ENCODE measurements at places on chromosomes 2 and 18. TPM values are rescaled to one million over a fixed set of nuclear protein-coding genes. Genes with fewer than 3 reads are reported as not detected.
A peak's percentile ranks its signal among the peaks of the same experiment; 100 is the strongest.

DNA sequence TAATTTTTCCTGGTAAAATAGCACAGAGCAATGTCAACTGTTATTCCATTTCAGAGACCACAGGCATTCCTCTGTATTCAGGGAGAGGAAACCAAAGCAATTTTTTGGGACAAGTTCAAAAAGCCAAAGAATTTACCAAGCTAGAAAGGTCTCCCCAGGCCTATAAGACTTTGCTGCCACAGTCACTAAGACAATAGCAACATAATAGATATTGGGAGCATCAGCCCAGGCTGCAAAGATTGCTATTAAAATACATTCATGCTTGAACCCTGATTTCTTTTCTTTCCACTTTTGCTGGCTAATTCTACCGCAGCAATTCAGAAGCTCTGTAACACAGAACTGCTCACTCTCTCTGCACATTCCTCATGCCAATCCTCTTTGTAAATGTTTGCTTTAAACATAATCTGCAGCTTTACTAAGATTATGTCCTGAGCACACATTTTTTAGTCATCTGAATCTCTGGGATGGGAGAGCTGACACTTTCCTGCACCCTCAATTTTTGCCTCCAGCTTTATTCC lies 76.3 kb downstream of the CLHC1 start:
- no peak for DNase-seq
- no peak overlapping the region for H3K4me3 ChIP-seq
- H3K36me3 ChIP-seq: no peaks in the 10 kb centered on the region
- no peaks in the 10 kb centered on the region for H3K4me1 ChIP-seq
- H3K27me3 ChIP-seq: no peaks in the 10 kb centered on the region

DNA sequence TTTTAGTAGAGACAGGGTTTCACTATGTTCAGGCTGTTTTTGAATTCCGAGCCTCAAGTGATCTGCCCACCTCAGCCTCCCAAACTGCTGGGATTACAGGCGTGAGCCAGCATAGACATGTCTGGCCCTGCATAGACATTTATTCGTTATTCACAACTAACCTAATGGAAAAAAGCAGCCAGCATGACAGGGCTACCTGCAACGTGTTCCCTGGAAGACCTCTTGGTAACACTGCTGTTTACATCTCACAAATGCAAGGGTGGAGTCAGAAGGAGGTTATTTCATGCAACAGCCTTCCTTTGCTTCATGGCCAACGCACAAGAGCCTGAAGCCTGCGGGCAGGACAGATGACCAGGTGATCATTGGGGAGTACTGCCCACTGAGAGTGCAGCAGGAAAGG lies 9.2 kb downstream of the SERPINE2 start:
- H3K27ac ChIP-seq: no peak overlapping the region
- DNase-seq: no peak
- peaks cover 20% of the 10 kb centered on the region for H3K27me3 ChIP-seq
- H3K4me1 ChIP-seq: peaks cover 32% of the 10 kb centered on the region
- no peaks in the 10 kb centered on the region for H3K36me3 ChIP-seq

DNA sequence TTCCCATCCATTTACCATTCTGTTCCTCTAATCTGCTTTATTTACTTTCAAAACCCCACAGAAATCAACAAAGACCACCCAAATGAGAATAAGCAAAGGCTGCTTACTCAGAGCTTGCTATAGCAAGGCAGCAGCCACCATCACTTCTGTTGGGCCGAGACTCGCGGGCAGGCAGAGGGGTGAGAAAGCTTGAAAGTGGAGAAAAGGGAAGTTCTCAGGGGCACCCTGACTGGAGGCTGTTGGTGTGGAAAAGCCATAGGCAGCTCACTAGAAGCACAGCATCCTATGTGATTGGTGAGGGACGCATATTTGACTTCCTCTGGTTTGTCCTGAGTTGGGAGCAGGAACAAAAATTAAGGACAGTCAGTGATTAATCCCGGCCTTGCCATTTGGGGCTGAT lies 269.7 kb upstream of the THSD7B start:
- no peak for DNase-seq
- no peak overlapping the region for H3K27ac ChIP-seq
- peaks cover 13% of the 10 kb centered on the region for H3K27me3 ChIP-seq
- no peaks in the 10 kb centered on the region for H3K36me3 ChIP-seq

PLGLB1 gene
- 14.5 TPM for total RNA-seq

DNA sequence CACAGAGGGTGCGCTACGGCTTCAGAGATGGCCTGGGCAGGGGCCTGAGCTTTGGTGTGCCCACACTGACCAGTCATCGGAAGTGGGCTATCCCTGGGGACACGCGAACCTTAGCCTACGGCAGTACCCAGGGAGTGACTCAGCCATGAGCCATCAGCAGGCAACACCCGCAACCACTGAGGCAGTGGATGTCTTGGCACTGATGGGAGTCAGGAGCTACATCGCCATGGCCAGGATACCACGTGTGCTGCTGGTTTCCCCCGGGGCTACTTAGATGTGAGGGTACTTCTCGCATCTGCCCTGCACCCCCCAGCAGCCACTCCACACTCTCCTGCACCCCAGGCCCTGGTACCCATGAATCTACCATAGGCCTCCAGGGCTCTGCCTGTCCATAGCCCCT lies 12.8 kb upstream of the HPCAL1 start:
- H3K4me1 ChIP-seq: no peaks in the 10 kb centered on the region
- no peaks in the 10 kb centered on the region for H3K36me3 ChIP-seq
- no peak for DNase-seq
- H3K27ac ChIP-seq: no peak overlapping the region
- no peaks in the 10 kb centered on the region for H3K27me3 ChIP-seq

GRCh38 chr2:37390777-37391176 lies 46.3 kb downstream of the QPCT start:
- H3K36me3 ChIP-seq: no peaks in the 10 kb centered on the region
- no peak for DNase-seq
- peak overlapping the region; percentile 71 for H3K27ac ChIP-seq
- H3K4me3 ChIP-seq: no peak overlapping the region
- H3K27me3 ChIP-seq: no peaks in the 10 kb centered on the region

DNA sequence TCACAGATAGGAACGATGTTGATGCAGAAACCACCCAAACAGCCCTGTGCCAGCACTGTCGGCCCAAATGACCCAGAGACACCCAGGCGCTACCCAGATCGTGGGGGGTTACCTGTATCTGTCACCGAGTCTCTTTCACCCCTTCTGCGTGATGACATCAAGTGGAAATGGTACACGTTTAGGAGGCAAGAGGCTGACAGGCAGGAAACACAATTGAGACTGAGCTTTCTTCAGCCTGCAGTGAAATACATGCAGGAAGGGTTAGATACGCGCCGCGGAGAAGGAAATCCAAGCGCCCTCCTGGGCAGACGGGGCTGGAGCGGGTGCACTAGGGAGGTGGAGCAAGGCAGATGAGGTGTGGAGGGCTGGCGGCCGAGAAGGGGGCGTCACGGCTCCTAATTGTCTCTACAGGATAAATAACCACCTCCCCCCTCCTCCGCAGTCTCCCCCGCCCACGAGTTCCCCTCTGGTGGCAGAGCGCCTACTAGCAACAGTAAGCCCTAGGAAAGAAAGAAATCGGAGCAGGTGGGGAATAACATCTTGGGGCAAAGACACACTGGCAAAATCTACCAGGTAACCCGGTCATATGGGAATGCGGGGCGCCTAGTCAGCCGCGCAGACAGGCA lies at the start of gene RNF152:
RNF152 (minus strand) TSS at position 325 of the 626 bp plus-strand sequence. CDS start 76,544 bp downstream, outside the sequence.
- peak within 1 kb of the TSS; percentile 73 for H3K4me3 ChIP-seq
- peaks cover 8% of the 10 kb centered on the region for H3K27me3 ChIP-seq
- H3K27ac ChIP-seq: no peak within 1 kb of the TSS
- peak; percentile 39 for DNase-seq
- H3K4me1 ChIP-seq: peaks cover 19% of the 10 kb centered on the region

G6PC2 gene
- not detected for total RNA-seq

DNA sequence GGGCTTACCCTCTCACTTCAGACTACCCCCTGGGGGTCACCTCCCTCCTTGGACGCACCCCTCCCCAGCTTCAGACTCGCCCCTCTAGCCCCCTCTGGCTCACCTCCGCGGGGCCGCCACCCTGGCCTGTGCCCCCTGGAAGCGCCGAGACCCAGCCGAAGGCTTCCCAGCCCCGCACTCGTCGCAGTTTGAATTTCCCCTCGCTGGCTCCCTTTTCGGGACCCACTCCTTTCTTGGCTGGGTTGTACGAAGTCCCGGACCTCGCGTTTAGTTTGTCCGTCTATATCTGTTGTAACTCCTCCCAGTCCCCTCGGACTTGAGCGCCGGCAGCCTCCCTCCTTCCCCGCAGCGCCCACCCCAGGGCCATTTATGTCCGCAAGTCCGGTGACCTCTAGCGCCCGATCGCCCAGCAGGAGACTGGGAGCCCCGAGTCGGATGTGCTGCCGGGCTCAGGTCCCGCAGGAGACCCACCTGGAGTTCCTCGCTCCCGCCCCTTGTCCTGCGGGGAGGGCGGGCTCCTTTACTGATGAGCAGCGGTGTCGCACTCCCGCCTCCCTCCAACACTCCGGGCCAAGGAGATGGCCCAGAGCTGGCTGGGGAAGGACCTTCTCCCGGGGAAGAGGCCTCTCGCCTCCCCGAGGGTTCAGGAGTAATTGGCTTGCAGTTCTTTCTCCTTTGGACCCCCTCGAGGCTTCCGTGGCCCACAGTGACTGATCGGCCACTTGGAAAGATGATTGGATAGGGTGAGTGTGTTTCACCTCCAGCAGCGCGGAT lies 692 bp upstream of the RAX start:
- H3K36me3 ChIP-seq: no peaks in the 10 kb centered on the region
- no peak for DNase-seq
- H3K27me3 ChIP-seq: peaks cover 61% of the 10 kb centered on the region
- peak overlapping the region; percentile 20 for H3K4me3 ChIP-seq

NAB1 gene
- total RNA-seq: 19.2 TPM

DNA sequence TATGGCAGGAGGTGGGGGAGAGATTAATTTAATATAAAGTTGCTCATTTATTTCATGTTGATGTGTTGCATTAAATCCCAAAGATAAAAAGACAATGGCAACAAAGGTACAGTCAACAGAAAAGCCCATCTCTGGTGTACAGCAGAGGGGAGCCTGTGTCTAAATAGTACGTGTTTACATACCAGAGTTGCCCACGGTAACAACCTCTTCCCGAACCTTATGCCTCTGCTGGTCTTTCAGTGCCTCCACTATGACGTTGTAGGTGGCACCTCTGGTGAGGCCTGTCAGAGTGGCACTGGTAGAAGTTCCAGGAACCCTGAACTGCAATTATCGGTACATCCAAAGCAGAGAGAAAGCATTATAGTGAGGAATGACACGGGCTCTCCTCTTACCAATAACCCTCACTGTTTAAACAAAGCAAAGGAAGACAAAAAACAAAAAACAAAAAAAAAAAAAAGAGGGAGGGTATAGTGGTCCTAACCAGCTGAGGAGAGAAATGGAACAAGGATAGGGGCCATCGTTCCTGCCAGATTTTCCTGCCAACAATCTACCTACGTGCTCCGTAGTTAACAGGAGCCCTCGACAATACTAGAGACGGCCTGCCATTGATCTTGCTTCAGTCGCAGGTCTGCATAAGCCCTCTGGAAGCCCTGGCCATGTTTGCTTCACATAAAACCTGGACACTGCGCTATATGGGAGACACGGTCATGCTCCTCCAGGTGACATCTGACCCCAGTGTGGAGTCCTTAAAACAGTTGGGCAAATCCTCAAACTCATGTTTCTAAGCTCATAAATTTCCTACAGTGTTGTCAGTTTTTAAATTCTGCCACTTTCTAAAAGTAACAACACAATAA lies 58.5 kb downstream of the ATIC start:
- H3K36me3 ChIP-seq: no peaks in the 10 kb centered on the region
- DNase-seq: no peak
- no peaks in the 10 kb centered on the region for H3K4me1 ChIP-seq
- H3K4me3 ChIP-seq: no peak overlapping the region
- H3K27me3 ChIP-seq: no peaks in the 10 kb centered on the region
- no peak overlapping the region for H3K27ac ChIP-seq

DNA sequence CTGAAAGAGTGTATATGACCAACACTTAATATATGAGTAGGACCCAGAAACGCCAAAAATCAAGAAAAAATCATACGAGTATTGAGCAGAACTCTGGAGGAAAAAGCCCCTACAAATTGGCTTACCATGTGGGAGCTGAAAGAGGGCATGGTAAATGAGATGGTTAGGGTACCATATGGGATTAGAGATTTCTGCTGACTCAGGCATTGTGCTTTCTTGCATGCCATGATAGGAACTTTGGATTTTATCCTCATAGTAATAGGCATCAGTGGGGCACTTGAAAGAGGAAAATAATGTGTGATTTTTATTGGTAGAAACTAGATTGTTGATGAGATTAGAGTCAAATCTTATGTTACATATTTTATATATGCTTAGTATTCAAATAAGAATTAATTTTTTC lies 271.1 kb downstream of the CBLN2 start:
- H3K4me3 ChIP-seq: no peak overlapping the region
- no peaks in the 10 kb centered on the region for H3K36me3 ChIP-seq
- no peaks in the 10 kb centered on the region for H3K4me1 ChIP-seq
- no peak for DNase-seq

CD28 gene
- 118 TPM for total RNA-seq

DNA sequence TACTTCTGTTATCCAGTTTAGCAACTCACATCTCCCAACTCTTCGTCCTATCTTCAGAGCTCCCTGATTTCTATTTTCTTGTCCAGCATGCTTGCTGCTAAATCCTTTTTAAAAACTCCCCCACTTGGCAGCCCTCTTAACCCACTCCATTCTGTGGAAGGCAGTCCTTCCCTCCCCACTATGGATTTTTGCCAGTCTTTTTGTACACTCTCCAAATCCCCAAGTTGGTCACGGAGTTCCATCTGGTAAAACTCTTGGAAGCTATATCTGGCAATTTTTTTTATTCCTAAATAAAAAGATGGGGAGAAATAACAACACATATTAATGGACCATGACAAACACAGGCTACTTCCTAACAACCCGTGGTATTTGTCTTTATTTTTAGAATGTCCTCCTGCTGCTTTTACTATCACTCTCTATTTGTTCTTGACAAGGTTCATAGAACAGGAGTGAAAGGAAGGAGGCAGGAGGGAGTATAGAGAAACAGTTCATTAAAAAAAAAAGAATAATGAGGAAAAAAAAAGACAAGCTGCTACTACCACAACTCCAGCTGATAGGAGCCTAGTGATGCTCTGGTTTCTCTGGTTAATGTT lies 120.0 kb upstream of the THSD7B start:
- no peak overlapping the region for H3K27ac ChIP-seq
- H3K27me3 ChIP-seq: peaks cover 3% of the 10 kb centered on the region
- H3K4me1 ChIP-seq: no peaks in the 10 kb centered on the region
- H3K4me3 ChIP-seq: no peak overlapping the region
- no peak for DNase-seq

GRCh38 chr2:64052463-64053241 lies 33.4 kb upstream of the VPS54 start:
- no peaks in the 10 kb centered on the region for H3K27me3 ChIP-seq
- peaks cover 16% of the 10 kb centered on the region for H3K4me1 ChIP-seq
- no peak overlapping the region for H3K27ac ChIP-seq
- peak; percentile 27 for DNase-seq

- no peak overlapping the region for H3K4me3 ChIP-seq
- H3K27me3 ChIP-seq: no peaks in the 10 kb centered on the region
- no peaks in the 10 kb centered on the region for H3K36me3 ChIP-seq
- no peak overlapping the region for H3K27ac ChIP-seq
Observed at GRCh38 chr18:7325126-7325430, 94.2 kb downstream of the LRRC30 start.

DNA sequence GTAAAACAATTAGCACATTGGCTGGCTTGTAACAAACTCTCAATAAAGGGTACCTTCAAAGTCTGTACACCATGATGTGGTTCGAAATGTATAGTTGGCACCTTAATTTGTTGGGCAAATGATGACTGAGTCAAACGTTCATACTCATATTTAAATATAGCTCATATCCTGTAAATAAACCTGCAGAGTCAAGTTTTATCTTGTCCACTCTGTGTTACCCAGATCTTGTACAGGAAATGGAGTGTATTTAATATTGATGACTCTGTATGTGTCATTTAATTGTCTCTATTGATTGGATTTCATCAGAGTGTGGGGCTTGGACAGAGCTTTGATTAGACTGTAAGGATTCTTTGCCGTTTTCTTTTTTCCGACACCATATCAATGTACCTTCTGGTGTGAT lies 805.6 kb upstream of the ZEB2 start:
- no peaks in the 10 kb centered on the region for H3K27me3 ChIP-seq
- H3K27ac ChIP-seq: no peak overlapping the region
- no peaks in the 10 kb centered on the region for H3K4me1 ChIP-seq
- H3K36me3 ChIP-seq: no peaks in the 10 kb centered on the region
